Lung microvascular endothelial cell (primary cell): ENCODE measurements at places on chromosomes 5 and 9. TPM values are rescaled to one million over a fixed set of nuclear protein-coding genes. Genes with fewer than 3 reads are reported as not detected.
A peak's percentile ranks its signal among the peaks of the same experiment; 100 is the strongest.

- DNase-seq: no peak
Measured at GRCh38 chr5:14086261-14086660, 56.9 kb upstream of the TRIO start.

GRCh38 chr9:86907346-86907745, 40.0 kb downstream of the GAS1 start:
- no peak for DNase-seq

- no peak for DNase-seq
Measured at GRCh38 chr9:91948101-91948596, 1.9 kb downstream of the ROR2 start.

GRCh38 chr5:74262544-74263207, 377.9 kb downstream of the ENC1 start:
- no peak for DNase-seq

DNA sequence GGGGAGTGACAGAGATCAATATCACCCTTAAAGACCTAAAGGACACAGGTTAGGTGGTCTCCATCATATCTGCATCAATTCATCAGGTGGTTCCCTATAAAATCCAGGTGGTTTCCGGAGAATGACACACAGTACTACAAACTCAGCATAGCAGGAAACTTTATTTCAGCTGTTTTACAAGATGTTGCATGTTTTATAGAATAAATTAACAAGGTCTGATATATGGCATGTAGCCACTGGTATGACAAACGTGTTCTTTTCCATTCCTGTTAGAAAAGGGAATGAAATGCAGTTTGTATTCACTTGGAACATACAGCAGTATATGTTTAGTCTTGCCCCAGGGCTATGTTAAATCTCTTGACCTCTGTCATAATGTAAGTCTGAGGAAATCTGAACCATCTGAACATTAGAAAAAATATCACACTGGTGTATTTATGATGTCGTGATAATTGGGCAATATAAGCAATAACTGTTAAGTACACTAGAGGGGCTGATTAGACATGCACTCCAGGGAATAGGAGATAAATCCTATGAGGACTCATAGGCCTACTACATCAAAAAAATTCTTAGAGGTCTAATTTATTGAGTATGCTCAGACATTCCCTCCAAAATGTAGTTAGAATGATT, 42.2 kb upstream of the TNFSF8 start:
- no peak for DNase-seq

DNA sequence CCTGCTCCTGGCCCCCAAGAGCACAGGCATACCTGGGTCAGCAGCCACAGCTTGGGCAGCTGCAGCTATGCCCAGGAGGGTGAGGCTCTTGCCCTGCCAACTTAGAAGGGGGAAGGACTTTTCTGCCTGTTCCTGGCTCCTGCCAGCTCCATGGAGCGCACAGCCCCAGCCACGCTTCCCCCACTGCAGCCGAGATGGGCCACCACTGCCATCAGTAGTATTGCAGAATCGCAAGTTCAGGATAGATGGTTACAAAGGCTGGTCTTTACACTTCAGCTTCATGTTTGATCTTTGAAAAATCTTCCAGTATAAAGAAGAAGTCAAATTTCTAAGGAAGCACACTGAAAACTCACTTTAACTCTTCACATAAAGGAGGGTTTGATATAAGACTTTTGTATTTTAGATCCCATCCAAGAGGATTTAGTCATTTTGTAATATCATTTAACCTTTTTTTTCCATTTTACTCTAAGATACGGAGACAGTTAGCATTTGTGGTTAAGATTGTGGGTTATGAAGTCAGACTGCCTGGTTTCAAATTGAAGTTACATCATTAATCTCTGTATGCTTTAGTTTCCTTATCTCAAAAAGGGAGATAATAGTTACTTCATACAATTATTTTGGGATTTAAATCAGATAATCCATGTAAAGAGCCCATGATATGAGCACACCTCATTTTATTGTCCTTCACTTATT, 81.8 kb downstream of the NLN start:
- DNase-seq: no peak

DNA sequence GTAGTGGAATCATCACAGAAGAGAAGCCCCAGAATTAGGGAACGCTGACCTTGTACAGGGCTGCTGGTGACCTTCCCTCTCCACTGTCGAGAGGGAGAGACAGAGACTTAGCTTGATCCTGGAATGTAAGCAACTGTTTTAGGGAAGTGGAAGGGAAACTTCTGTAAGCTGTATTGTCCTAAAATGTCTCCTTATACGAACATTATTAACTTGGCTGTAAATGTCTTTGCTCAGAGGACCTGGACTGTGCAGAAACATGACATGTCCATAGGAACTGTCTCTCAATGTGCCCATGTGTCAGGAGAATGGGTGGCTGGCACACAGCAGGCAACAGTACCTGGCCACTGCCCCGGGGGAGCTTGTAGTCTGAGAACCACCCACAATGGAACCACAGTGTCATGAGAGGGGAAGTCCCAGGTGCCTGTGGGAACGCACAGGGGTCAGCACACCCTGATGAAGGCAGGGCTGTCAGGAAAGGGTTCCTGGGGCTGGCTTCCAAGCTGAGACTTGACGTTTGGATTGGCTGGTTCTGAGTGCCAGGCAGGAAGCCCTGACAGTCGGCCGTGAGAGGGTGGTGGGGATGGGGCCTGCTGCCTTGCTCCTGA, 34.0 kb downstream of the DAP start:
- peak; percentile 20 for DNase-seq

- no peak for DNase-seq
Measured at GRCh38 chr9:70490478-70490877, 76.0 kb upstream of the KLF9 start.

GRCh38 chr5:124257048-124257447, 489.4 kb downstream of the ZNF608 start:
- DNase-seq: no peak

DNA sequence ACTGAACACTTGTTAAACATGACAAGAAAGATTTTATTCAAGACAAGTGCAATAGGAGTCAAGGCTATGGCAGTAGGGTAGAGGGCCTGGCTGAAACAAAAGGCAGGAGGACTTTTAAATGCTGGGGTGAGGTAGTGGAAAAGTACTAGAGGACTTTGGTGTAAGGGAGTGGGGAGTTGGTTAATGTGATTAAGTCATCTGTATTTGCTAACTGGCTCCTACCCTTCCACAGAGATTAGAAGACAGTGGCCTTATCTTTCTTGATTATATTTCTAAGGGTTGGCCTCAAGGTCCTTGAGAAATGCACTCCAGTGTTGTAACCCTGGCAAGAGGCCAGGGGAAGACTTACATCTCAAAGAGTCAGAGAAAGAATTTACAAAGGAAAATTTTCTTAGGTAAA, 160.2 kb upstream of the FTMT start:
- no peak for DNase-seq

GRCh38 chr5:65382582-65382981, 99.1 kb downstream of the ADAMTS6 start:
- DNase-seq: no peak

DNA sequence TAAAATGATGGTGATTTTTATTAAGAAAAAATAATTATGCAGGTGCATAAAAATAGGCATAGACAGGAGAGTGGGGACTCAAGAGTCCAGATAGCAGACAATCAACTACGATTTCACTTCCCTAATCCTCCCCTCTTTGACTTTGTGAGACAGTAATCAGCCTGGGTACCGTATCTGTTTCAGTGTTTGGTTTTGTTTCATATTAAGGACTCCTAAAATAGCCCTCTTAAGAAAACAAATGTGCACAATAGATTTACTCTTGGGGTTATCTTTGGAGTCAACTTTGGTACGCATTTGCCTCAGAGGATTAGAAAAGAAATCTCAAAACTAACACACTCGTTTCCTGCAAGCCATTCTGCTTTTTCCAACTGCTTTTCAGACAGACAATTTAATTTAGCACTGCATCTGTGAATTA, 96.3 kb downstream of the ZNF608 start:
- no peak for DNase-seq

DNA sequence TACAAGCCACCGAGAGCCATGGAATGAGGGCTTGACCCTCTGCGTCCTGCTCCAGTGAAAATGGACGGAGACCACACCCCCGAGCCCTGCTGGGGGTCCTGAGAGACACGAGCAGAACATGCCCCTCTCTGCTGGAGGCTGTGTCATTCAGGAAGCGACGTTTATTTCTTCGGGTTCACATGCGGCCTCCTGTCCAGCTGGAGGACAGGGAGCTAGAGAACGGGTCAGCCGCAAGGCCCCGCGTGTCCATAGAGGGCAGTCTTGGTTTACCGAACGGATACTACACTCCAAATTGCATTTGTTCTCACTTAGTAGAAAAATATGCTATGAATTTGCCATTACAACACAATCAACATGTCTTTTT, 36.1 kb downstream of the MRPL36 start:
- DNase-seq: peak; percentile 75

DNA sequence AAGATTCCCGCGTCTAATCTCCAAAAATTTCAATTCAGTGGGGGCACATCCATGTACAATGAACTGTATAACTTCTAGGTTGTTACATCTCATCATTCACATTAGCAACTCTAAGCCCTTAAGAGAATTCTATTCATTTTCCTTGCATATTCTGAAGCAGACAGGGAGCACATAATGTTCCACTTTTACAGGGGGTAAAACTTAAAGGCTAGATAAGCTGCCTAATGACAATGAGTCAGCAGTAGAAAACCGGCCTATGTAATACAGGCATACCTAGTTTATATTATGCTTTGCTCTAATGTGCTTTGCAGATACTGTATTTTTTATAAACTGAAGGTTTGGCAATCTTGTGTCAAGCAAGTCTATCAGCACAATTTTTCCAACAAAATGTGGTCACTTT, 40.4 kb downstream of the PTAR1 start:
- no peak for DNase-seq

GRCh38 chr5:67268231-67269021, 71.8 kb upstream of the CD180 start:
- peak; percentile 80 for DNase-seq

DNA sequence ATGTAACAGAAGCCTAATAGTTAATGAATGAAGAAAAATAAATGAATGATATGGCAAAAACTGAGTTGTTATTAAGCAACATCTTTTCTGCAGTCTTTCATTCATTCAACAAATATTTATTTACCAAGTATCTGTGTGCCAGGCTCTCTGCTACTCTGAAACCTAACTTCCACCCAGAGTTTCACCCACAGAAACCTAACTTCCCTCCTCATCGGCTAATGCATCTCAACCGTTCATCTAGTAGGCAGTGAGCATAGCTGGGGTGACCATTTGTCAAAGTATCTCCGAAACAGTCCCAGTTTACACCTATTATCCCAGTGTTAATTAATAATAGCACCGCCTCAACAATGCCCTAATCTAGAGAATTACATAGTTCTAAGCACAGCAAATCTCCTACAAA, 1.5 kb downstream of the TTC39B start:
- DNase-seq: no peak

DNA sequence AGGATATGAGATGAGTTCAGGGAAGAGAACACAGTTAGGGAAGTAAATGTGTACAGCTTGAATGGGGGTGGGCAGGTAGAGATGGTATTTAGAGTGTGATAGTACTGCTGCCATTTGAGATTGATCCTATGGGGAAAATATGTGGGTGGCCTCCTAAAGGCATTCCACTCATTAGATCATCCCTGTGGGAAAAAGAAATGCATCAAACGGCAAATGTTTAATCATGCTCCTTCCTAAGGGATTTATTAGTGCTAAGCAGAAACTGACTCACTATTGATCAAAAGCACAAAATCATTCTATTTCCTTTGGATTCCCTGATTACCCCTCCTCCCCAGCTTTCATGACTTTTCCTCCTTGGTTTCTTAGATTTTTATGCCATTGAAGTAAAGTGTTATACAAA, 36.4 kb upstream of the SMC5 start:
- no peak for DNase-seq

DNA sequence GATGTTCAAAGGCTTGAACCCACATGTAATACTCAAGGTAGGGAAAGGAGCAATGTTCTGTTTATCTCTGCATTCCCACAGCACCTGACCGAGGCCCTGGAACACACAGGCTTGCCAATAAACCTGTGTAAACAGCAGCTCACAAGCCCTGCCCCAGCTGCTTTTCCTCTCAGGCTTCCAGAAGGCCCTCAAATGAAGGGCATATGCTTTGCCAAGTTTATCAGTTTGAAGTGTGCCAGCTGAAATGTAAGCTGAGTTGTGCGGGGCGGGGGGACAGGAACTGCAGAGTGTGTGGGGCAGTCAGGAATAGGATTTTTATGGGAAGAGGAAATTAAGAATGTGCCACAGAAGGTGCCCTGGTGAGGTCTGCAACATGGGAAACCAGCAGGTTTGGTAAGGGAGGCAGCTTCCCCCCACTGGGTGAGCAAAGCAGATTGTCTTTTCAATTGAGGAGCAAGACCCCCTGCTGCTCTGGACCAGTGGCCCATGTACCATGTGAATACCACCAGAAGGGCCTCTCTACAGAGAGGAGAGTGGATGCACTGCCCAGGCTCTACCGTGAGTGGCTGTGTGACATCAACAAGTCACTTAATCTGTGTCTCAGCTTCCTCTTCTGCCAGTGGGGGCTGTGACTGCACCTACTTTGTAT, 194.8 kb downstream of the SPOCK1 start:
- peak; percentile 57 for DNase-seq

DNA sequence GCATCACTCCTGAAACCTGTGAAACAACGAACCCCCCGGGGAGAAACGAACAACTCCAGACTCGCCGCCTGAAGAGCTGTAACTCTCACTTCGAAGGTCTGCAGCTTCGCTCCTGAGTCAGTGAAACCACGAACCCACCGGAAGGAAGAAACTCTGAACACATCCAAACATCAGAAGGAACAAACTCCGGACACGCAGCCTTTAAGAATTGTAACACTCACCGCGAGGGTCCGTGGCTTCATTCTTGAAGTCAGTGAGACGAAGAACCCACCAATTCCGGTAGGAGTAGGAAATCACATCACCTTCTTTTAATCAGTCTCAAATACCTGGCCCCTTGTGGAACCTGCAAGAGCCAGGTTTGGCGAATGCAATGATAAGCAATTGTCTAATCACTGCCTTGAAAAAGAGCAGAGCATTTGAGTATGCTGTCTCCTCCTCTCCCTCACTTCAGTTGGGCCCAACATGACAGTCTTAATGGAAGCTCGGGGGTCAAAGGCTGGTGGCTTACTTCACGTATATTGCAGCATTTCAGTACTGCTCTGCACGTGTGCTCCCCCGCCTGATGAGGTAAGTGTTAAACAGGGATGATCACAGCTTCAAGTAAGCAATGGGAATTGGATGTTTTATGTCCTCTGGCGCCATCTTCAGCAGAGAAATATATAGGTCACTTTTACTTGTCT, 473 bp downstream of the IRGM start:
- peak; percentile 92 for DNase-seq

- DNase-seq: peak; percentile 57
Measured at GRCh38 chr5:39495227-39495626, 70.4 kb upstream of the DAB2 start.

Gene CCDC152
- under 0.01 and 0.22 TPM in 2 replicates for total RNA-seq

Gene AK3
- total RNA-seq: 43.7 and 44.2 TPM in 2 replicates

Gene GKAP1
- 1.1 and 1.8 TPM in 2 replicates for total RNA-seq

Gene GAS1
- total RNA-seq: 0.87 and 1.6 TPM in 2 replicates

Gene CD72
- total RNA-seq: under 0.01 TPM in 1 of 2 replicates, not detected in the other

Gene IL5
- not detected in 2 replicates for total RNA-seq

Gene GABRA1
- not detected in 2 replicates for total RNA-seq

Gene ADAMTS13
- total RNA-seq: 0.44 and 0.60 TPM in 2 replicates

Gene NFIB
- 111 and 164 TPM in 2 replicates for total RNA-seq

Gene CEL
- total RNA-seq: under 0.01 TPM in 2 replicates
